ENCODE measurements at places on chromosomes 1 and 21.

- no peak for DNase-seq
These were observed 14.1 kb downstream of the INTS3 start for GRCh38 chr1:153741986-153742385.

- no peak for DNase-seq
These were observed 30.8 kb downstream of the GORAB start for GRCh38 chr1:170562646-170563338.

DNA sequence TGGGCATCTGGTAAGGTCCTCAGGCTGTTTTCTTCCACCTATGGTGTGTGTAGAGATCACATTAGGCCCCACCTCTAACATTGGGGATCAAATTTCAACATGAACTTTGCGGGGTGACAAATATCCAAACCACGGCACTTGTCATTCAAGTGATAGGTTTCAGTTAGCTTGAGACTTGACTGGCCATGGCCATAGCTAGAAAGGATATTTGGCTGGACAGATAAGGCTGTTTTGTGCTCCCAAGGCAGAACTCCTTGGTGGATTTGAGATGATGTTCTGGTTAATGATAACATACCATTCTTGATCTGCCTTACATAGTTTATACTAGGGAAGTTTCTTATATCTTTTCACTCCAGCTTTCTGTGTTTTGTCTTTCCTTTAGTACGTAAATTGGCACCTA lies 48.5 kb downstream of the CELF3 start:
- no peak for DNase-seq

DNA sequence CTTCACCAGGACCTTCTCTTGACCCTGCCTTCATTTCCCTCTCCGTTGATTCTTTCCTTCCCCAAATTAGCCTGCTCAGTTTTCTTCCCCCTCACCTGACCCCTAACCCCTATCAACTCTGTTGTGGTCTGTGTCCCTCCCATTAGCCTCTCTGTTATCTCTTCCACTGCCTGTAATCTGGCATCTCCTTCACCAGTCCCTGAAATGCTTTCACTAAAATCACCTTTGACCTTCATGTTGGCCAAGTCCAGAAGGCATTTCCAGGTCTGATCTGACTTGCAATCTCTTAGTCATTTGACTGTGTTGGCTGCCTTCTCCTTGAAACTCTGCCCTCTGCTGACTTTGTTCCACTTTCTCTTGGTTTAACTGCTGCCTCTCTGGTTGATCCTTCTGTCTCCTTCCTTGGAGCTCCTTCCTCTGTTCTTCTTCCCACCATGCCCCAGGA lies 28.2 kb downstream of the ATP8B2 start:
- DNase-seq, result peak; percentile 9

DNA sequence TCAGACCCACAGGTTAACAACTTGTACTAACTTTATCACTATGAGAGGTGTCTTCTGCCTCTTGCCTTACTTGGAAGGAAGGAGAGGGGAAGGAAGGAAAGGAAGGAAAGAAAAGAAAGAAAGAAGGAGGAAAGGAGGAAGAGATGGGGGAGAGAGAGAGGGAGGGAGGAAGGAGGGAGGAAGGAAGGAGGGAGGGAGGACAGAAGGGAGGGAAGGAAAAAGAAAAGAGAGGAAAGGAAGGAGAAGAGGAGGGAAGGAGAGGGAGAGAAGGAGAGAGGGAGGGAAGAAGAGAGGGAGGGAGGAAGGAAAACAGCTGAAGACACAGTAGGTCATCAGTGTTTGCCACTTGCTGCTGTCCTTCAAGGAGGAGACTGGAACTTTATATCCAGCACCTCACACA lies 5.3 kb upstream of the SIPA1L2 start:
- no peak for DNase-seq

- DNase-seq, result no peak
These were observed 112.2 kb upstream of the GJB5 start for GRCh38 chr1:34642679-34643078.

DNA sequence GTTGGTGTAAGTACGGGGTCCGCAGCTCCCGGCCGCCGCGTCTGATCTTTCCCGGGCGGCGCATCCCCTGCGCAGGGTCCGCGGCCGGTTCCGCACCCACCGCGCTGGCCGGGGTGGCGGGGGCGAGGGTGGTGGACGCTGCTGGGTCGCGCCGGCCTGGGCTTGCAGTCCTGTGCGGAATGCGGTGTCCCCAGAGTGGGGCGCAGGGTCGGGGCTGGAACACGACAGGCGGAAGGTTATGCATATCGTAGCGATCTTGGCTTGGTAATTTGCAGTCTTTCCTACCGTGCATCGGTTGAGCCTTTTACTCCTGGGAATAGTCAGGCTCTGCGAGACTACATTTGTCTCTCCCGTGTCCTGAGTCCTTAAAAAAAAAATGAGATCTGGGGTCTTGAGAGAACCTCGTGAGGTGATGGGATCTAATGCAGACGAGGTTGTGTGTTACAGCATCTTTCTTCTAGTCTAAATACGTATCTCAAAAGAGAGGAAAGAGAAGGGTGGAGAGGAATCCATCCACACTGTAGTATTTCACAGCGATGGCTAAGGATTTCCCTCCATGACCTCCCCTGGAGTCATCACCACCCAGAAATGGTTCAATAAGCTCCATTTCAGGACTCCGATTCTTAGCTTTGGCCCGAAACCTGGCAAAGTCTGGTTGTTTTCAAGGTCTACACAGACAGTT lies 572 bp downstream of the ATP1B1 start:
- DNase-seq, result peak; percentile 32

DNA sequence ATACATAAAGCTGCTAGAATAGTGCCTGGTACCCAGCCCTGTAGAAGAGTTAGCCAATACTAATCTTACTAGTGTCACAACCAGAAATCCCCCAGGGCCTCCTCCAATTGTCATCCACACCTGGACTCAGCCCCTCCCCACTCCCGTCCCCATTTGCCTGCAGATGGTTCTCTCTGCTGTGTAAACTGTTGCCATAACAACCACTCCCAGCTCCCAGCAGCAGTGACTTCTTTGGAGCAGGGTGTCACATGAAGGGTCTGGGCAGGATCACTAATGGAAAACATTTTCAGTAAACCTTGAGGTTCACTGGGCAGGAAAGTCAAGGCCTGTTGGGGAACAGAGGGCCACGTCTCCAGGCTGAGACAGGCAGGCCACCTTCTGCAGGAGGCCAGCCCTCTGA lies 126.0 kb upstream of the IPO9 start:
- no peak for DNase-seq

GRCh38 chr21:18832950-18833349 lies 429.4 kb upstream of the TMPRSS15 start:
- DNase-seq, result no peak

GRCh38 chr1:200374569-200375295 lies 35.1 kb downstream of the ZNF281 start:
- DNase-seq, result no peak
